ENCODE measurements at places on chromosomes 5 and 9.

DNA sequence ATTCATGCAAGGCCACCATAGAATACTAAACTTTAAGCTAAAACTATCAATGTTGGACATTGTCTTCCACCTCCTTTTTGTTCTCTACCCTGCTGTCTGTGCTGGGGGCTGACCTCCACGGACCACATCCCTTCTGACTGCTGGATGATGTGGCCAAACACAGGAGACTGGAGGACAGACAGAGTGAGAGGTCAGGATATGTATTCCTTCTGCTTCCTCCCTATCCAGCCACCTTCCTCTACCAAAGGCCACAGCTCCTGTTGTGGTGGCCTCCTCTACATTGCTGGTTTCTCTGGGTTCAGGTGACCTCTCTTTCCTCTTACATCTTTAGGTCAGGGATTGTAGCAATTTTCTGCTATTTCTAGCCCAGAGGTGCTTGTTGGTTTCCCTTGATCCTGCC is 148.1 kb downstream of the ACTBL2 start:
- DNase-seq = no peak

GRCh38 chr5:120767178-120767820 is 303.2 kb downstream of the PRR16 start:
- no peak for DNase-seq

GRCh38 chr5:180596115-180596667 is 4.9 kb upstream of the SCGB3A1 start:
- DNase-seq = no peak

DNA sequence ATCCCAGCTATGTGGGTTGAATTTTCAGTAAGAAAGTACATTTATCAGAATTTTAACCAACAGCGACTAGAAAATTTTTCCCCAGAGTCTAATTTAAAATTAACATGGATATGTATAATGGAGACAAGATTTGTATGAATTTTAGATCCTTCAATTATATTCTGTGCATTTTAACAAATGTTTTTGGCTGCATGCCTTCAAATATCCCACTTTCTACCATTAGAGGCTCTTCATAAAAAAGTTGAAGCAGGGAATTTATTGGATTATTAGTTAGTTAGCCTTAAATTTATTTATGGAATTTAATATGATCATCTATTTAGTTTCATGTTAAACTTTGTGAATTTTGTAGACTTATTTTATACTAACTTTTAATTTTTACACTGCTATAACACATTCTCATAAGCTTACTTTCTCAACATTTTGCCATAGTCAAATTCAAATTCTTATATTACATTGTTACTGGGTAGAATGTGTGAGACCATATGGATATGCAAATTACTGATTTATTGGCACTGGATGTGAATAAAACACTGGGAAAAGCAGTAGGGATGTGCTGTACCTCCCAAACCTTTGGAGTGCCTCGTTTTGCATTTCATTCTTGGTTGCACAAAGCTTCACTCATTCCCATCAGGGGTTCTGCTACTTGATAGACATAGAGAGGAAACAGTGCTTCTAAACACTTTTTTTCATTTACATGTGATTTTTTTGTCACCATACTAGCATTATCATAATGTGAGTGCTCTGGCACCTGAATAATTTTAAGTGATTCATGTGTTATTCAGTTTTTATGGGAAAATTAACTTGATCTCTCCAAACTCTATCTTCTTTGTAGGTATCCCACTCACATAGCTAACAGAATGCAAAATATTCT is 491.8 kb upstream of the COX7C start:
- DNase-seq = no peak

DNA sequence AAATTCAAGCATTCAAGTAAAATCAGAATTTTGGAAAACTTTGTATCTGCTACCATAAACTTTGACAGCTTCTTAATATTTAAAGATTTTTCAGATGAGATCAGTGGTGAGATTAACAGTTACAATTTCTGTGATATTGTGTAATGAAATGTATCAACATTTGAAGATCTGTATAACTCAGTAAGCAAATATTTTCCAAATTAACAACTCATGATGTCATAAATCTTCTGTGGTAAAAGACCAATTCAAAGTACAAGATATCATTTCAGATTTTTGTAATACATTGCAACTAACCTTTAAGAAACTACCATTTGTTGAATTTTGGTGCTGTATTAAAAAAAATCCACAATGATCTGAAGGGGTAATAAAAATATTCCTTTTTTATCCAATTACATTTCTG is 352.2 kb downstream of the KIAA0825 start:
- no peak for DNase-seq

DNA sequence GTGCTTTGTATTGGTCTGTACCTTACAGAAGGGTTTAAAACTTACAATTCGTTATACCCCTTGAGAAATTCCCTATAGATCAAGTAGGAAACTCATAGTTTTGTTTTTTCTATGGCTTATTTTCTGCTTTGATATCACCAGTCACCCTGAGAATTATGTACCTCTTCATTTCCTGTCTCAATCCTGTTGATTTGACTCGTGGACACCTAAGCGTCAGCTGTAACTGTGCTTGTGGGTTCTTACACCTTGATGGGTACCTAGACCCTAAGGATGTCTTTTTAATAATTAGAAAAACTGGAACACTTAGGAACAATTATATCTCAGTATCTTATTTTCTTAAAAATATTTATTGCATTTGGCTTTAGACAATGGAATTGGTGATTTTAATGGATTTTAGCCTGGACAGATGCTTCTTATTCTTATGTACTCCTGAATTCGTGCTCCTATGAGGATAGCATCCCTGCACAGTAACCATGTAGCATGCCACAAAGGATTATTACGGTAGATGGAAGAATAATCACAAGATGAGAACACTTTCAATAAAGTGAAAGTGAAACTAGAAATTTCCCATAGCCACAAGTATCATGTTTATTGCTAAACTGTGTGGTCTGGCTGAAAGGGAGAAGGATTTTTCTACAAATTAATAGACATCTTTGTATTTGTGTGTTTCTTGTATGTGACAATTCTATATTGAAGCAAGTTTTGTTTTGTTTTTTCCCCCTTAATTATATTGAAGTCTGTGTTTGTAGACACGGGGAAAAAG is 1920.3 kb upstream of the WWC1 start:
- DNase-seq = no peak

GRCh38 chr9:93306081-93306480 is 122.1 kb downstream of the WNK2 start:
- no peak for DNase-seq

DNA sequence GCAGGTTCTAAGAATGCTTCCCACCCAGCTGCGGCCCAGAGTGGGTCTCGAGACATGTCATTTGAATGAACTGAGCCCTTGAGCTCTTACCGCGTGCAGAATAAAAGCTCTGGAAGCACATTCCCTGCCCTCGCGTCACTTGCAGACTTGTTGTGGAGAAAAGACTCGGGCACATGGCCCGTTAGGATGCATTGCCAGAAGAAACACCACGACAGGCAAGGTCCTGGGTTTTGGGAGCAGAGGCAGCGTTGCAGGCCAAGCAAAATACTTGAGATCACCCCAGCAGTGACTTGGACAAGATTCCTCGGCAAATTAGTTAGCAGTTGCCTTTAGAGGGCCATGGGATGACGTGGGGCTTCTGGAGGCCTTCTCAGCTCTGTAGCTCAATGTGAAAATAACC is 170.8 kb upstream of the MSX2 start:
- no peak for DNase-seq

- DNase-seq = no peak
Observed at GRCh38 chr5:130064484-130064883, 160.2 kb downstream of the CHSY3 start.

DNA sequence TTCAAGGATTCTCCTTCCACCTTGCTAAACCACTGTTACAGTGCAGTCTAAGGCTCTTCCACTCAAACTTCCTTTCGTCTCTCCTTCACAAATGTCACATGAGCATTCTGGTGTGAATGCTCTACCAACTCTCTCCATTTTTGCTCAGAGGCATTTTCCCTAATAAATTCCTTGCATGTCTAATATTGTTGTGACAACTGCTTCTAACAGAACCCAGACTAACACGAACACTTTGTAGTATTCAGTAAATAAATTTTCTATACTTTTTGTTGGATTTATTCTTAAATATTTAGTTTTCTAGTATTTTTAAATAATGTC is 24.0 kb downstream of the RAPGEF6 start:
- DNase-seq = no peak

DNA sequence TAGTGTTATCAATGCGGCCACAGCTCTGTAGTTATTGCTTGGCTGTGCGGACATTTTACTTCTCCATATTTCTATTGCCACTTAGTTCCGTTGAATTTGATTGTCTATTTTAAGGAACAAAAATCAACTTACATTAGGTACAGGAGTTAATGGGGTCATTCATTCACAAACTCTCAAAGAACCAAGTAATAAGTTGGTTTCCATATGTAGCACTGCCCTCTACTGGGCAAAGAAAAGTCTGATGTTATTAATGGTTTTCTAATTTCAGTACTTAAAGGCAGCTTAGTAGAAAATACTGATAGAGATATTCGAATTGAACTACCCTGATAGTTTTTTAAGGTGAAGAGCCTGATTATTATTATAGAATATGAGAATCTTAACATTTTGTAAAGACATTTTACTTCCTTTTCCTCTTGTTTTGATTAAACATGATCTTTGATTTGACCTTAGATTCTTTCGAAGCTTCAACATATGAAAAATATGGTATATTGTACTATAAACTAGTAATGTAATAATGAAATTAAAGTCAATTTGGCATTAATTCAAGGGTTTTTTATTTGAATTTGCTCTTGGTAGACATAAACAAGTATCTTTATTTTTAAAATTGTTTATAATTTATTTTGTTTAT is 119.5 kb upstream of the CTNND2 start:
- DNase-seq = no peak

- no peak for DNase-seq
Observed at GRCh38 chr9:98771209-98771874, 25.0 kb downstream of the ANKS6 start.

DNA sequence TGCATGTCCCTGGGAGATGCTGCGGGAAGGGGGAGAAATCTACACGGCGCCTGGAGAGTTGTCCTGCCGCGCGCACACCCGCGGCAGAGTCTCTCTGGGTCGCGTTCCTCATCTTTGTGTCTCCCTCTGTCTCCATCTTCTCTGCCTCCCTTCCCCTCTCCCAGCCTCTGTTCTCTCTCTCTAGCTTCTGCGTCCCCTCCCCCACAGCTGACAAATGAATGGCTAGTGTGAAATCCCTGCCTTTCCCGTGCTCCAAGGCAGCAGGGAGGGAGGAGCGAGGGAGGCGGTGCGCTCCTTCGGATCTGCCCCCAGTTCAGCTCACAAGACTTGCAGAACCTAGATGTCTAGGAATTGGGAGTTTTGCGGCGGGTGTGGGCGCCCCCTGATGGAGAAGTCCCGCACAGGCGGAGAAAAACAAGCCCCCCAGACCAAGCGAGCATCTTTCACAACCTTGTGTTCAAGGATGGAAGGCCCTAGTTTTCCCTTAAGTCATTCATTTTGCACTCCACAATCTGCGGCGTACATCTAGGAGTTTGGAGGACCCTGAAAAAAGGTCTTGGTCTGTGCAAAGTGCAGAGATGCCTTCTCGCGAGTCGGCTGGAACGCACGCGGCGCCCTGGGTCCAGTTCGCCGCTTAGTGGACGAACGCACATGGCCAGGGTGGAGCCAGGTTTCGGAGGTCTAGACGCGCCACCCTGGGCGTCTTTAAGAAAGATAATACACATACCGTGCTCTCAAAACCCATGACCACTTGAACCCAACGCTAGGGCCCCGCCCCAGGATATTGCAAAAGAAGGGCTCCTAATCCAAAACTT is 2.0 kb downstream of the VCAN start:
- DNase-seq = peak; percentile 34

DNA sequence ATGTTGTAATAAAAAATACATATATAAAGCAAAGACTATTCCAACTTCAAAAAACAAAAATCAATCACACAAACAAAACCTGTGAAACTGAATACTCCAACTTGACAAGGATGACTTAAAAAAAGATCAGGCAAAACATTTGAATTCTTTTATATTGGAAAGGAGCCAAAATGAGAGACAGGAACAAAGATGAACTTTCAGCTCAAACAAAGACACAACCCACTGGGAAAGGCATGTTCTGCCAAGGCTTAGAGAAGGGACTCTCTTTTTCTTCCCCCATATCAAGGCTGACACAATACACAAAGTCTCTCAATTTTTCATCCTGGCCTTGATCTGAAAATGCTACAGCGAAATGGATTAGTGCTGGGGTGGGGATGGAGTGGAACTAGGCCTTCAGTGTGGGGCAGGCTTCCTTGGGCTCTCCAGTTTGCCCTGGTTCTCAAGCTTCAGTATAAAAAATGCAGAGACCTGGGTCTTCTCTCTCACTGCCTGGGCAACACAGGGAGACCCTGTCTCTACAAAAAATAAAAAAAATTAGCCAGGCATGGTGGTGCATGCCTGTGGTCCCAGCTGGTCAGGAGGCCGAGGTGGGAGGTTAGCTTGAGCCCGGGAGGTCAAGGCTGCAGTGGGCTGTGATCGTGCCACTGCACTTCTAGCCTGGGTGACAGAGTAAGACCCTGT is 11.6 kb upstream of the FAM169A start:
- DNase-seq = no peak

- DNase-seq = no peak
Observed at GRCh38 chr5:79200573-79201183, 35.3 kb upstream of the JMY start.

DNA sequence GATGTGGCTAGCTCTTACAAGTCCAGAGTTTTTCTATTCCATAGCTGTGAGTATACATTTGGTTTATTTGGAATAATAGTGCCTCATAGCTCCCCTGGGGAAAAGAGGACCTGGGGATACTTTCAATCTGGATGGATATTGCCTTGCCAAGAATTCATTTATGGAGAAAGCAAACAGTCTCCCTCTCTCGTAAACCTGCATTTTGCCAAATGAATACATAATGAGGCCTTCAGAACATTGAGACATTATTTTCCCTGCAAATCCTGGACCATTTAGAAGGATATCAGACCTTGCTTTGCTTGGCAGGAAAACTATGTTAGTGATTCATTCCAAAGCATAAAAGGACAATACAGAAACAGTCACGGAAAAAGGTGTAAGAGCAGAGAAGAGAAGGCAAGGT is 569.6 kb upstream of the BRINP1 start:
- no peak for DNase-seq

DNA sequence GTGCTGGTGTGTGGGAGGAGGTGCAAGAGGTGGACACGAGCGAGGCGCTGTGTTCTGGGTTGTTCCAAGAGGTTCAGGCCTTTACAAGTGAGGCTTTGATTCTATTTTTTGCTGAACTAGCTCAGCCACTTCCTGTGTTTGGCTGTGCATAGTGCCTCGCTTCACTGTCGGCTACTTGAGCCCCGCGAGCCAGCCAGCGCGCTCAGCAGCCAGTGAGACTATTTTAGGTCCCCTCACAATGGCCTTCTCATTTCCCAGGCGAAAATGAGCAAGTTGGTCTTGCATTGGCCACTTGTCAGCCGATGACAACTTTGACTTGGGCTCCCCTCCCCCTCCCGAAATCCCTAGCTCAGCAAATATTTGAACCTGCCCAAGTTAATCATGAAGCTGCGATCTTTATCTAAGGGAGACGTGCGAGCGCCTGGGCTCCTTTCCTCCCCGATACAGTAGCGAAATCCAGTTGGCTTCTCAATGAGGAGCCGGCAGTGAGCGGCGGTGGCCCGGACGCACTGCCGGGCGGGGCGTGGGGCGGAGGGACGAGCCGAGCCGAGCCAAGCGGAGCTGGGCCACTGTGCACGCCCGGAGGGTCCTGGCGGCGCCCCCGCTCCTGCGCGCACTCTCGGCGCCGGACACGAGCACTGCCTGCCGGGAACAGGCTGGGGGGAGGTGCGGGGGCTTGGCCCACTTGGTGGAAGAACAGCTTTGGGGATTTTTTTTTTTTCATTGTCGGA is 72.6 kb downstream of the PIK3R1 start:
- no peak for DNase-seq
